Stimulated activated CD8-positive, alpha-beta memory T cell treated with anti-CD3 and anti-CD28 coated beads, Interleukin-4, amount 100 ng/mL, for 1 hour (primary cell): ENCODE measurements at places on chromosomes 12 and 14.

DNA sequence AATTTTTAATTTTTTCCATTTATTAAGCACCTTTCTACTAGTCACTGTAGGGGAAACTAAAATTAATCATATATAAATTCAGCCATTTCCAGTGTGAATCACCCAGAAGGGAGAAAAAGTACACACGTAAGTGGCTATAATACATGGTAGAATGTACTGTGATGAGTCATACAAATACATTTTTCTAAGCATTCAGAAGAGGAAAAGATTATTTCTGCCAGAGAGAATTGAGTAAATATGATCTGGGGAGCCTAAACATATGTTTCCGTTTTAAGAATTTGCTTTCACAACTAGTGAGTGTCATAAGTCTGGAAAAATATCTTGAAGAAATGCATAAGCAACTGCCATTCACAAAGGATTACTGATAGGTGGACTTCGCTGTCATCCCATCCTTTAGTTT is 102.8 kb downstream of the TGFB3 start:
- DNase-seq = no peak

DNA sequence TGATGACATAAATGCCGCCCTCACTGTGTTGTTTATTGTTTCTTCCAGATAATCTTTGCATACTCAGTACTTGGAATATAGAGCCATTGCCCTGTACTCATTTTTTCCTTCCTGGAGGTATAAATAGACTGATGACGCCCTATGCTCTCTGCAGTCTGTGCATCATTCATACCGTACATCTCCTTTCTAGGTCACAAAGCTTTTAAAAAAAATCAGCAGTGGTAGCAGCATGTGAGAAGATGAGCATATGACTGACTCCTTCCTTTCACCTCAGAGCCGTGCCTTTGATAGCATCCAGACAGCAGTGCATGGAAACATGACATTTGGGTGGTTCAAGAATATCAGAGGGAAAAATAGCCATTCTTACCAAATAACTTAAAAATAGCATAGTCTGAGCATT is 77.3 kb downstream of the PDE3A start:
- DNase-seq = no peak

DNA sequence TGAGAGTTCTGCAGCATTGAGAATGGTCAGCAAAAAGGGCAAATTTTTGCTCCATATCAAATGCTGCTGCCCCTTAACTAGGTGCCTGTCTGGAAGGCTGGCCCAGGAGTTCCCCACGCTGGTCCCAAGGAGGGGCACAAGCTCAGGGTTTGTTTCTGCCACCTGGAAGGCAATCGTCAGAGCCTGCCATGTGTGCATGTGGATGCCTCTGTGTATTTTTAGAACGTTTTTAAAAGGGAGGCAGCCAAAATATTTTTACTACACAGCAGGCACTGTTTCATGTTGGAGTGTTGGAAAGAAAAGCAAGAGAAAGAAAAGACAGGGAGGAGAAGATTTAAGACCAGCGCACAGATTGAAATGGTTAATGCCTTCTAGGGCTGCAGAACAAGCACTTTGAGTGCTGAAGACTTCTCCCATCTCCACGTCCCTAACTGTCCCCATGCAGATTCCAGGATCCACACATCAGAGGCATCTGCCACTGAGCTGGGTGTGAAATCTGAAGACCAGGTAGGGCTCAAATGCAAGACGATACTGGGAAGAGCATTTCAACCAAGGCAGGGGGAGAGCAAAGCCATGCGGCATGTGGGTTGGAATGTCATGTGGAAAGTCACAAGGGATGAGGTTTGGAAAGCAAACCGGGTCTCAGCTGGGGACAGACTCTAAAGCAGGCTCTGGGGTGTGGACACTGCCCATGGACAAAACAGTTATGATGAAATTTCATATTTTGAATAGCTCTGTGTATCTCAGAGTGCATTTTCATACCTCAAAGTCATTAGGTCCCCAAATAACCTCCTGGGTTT is 557.2 kb downstream of the BCL11B start:
- DNase-seq = no peak

GRCh38 chr14:52325126-52325525 is 11.0 kb downstream of the PTGER2 start:
- DNase-seq = no peak

DNA sequence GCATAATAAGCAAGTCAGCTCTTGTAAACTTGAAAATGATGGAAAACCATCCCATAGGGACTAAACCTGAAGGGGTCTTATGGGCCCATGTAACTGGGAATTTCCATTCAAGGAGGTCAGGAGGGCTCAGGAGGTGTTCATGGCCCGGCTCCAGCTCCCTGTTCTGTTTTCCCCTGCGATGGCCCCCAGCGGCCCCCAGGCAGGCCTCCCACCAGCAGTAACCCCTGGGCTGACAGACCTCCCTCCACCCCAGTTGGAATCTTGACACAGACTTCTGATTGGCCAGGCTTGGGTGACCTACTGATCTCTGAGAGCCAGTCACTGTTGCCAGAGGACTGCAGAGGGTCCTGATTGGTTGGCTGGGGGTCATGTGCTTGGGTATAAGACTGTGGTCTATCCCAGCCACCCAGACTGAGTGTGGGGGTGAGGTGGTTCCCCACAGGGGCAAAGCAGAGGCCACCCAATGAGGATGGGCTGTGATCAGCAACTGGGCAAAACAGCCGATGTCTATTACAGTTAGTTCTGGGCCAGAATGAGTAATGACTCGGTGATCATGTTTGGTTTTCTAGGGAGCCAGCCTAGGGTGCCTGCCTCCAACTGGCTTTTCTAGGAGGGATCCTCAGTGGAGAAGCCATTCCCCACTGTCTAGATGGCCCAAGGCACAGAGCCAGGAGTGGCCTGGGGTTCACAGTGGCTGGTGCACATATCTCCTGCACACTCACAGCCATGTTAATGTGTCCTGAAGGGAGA is 27.0 kb downstream of the RHOF start:
- no peak for DNase-seq

- no peak for DNase-seq
Measured at GRCh38 chr12:124901003-124901402, 13.4 kb downstream of the UBC start.

GRCh38 chr12:131119936-131120335 is 166.2 kb downstream of the ADGRD1 start:
- DNase-seq = no peak

DNA sequence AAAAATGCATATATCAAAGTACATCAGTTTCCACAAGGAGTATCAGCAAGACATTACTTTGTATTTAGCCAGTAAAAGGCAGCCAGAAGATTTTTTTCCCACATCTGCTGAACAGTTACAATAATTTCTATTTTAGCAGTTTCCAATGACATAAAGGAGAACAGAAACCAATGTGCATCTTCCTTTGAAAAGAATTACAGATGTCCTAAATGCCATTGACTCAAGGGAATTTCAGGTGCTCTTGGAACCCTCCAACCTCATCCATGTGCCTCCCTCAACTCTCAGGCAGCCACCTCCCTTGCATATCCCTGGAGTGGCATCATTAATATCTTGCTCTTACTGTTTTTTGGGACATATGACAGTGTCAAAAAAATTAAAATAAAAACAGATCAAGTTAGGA is 62.2 kb upstream of the ST8SIA1 start:
- no peak for DNase-seq

DNA sequence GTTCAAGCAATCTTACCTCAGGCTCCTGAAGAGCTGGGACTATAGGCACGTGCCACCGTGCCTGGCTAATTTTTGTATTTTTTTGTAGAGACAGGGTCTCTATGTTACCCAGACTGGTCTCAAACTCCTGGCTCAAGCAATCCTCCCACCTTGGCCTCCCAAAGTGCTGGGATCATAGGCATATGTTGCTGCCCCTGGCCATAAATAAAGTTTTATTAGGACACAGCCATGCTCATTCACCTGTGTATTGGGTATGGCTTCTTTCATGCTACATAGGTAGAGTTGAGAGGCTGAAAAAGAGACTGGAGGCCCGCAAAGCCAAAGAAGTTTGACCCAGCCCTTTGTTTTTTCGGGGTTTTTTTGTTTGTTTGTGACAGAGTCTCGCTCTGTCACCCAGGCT is 61.7 kb upstream of the NCOR2 start:
- no peak for DNase-seq
